ENCODE measurements at places on chromosomes 4 and X. TPM values are rescaled to one million over a fixed set of nuclear protein-coding genes. Genes with fewer than 3 reads are reported as not detected.

DNA sequence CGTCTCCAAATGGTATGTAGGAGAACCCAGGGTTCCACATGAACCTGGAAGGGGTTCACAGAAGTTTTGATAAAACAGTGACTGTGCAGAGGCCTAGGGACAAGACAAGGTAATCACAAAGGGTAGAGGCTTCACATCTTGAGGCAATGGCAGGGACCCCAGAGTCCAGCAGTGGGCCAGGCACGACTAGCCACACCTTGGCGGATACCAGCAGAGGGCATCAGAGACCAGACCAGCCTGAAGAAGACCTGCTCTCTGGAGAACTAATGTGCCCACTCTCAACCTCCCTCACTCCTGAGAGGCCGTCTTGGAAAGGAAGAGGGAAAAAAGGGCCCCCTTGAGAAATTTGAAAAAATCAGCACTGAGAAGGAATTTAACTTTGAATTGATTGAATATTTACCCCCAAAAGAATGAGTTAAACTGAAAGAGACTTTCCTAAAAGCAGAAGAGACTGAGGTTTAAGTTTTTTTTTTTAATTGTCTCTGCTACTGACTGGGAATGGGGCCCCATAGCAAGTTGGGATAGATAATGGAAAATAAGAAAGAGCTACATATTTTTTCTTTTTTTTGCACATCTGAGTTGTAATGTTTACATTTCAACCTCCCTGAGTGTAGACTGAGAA is 243.8 kb upstream of the JADE1 start:
- DNase-seq, result no peak

GRCh38 chrX:74507191-74507590 is 85.9 kb downstream of the SLC16A2 start:
- DNase-seq, result no peak

GRCh38 chrX:29659911-29660310 is 555.5 kb upstream of the MAGEB2 start:
- DNase-seq, result no peak

DNA sequence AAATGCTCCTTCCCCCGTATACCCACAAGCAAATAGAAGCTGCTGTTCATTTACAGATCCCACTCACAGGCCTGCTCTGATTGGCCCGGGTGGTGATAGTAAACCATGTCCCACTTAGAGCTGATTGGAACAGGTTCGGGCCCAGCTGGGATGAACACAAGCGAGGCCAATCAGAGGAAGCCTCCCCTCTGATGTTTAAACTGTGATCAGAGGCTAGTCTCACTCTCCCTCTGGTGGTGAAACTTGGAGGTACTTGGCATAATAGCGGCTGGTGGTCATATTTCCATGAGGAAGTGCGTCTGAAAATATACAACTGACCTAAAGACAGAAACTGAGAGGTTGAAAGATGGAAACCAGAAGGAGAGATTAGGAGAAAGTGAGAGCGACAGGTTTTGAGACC is 51.5 kb upstream of the TRPC3 start:
- no peak for DNase-seq

DNA sequence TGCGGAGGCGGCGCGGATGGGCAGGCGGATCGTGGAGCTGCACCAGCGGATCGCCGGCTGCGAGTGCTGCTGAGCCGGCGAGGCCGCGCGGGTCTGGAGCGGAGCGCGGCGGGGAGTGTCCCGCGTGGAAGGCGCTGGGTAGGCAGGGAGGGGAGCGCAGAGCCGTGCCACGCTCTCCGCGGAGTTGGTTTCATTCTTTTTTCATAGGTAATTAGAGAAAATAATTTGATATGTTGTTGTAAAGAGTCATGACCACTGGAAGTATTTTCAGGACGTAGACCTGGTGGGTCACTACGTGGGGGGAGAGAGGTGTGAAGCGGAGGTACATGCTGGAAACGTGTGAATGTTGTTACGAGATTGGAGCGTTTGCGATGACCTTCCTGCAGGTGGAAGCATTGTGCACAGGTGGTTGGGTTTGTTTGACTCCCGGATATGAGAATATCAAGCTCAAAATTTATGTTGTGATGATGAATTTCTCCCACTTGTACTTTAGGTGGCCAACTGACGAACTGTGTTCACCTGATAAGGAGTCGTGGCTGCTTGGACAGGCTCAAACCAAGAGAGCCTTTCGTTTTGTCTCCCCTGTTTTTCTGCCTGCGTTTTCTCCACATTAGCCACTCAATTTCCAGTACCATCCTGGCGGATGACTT is 19.1 kb upstream of the S100P start:
- no peak for DNase-seq

- DNase-seq, result no peak
Observed at GRCh38 chr4:157421365-157421764, 200.8 kb downstream of the GRIA2 start.

- no peak for DNase-seq
Observed at GRCh38 chrX:19947612-19948011, 43.2 kb downstream of the BCLAF3 start.

DNA sequence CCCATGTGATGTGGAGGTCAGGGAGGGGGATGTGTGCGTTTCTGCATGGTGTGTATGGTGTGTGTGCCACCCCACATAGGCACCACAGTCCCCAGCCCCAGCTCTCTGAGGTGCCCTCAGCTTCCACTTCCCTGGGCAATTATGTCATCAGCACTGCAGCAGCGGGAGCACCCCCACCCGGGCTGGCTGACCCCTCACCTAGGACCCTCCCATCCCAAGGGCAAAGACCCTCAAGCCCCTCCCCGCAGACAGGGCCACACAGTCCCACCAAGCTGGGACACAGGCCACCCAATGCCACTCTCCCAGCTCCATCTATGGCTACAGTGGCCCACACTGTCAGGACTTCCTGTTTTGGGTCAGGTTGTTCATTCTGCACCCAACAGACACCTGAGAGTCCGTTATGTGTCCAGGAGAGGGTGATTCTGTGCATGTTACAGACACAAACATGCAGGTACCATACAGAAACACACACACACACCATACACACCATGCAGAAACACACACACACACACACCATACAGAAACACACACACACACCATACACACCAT is 75.2 kb downstream of the JAKMIP1 start:
- no peak for DNase-seq

- DNase-seq, result no peak
Observed at GRCh38 chr4:184647266-184648053, 1.8 kb downstream of the CASP3 start.

DNA sequence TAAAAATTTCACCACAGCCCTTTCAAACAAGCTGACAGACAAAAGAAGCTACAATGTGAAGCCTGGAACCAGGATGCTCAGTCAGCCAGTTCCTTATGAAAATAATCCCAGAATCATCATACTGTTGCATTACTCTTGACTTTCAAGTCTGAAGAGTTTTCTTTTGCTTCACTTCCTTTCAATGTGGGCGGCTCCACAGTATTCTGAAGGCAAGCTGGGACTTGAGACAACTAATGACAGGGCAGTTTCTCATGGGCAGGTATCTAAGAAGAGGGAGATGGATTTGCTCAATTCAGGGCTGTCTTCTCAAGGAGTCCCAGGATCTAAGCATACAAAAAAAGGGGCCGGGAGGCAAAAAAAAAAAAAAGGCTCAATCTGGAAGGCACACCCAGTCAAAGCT is 173.4 kb downstream of the PAPSS1 start:
- DNase-seq, result no peak

GRCh38 chrX:34563804-34564203 is 93.3 kb downstream of the TMEM47 start:
- no peak for DNase-seq

- DNase-seq, result no peak
Observed at GRCh38 chr4:10192331-10192730, 75.7 kb upstream of the WDR1 start.

GRCh38 chr4:183182873-183183725 is 84.0 kb downstream of the WWC2 start:
- no peak for DNase-seq

DNA sequence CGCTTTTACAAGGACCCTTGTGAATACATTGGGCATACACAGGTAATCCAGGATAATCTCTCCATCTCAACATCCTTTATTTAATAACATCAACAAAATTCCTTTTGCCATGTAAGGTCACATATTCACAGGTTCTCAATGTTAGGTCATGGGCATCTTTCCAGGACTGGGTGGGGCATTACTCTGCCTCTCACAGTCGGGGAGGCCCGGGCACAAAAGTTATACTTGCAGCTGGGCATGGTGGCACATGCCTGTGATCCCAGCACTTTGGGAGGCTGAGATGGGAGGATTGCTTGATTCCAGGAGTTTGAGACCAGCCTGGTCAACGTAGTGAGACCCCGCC is 93.7 kb upstream of the AP1S2 start:
- DNase-seq, result no peak

- DNase-seq, result no peak
Observed at GRCh38 chr4:173539986-173540385, 10.0 kb upstream of the HAND2 start.

DNA sequence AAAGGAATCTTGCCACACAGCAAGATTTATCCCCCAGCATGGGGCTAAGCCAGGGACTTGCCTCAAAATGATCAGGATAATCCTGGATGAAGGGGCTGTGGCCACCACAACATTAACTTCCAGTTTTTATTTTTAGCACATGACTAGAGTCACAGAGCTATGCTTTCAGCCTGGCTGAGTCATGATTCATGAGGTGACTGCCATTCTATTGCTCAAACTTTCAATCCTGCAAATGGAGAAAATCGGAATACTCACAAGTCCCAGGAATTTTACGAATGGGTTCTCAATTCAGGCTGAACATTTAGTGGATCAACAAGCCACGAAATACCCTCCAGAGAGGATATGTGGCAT is 70.7 kb upstream of the HPGD start:
- DNase-seq, result no peak

DNA sequence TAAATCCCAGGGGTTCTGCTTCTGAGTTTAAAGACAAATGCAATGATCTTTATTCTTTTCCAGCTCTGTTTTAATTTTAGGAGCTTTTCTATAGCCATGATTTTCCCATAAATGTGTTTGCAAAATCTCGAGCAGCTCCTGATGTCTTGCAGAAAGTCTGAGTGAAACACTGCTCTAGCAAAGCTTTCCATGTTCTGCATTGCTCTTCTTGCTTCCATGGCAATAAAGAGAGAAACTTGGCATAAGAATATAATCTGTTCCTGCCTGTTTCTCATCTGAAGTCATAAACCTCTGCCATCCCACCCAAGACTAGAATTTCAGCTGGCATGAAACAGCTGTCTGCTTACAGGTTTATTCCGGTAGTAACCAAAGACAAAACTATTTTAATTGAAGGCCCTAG is 254.5 kb downstream of the SPRY1 start:
- DNase-seq, result no peak

DNA sequence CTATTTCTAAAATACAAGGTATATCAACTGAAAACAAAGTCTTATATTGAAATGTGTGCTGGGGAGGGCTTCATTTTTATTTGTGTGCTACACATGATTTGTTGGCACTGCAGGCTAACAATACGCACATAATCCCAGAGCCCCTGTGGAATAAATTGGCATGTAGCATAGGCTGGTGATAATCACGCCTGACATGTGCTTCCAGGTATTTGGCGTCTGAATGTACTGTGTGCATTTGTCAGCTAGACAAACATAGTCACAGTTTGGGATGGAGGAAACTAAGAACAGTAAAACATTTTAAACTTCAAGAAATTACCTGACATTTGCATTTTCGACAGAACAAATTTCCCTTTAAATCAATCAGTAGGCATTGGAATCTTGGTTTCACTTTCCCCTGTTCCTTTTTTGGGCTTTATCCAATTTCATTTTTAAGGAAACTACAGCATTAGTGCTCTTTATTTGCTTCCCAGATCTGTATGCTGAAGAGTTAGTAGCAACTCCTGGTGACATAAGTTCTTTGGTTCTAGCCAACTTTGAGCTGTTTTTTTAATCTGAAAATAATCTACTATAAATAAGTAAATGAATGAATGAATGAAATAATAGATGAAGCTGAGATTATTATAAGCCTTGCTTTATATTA is 472.3 kb downstream of the PDHA2 start:
- DNase-seq, result no peak

- DNase-seq, result no peak
Observed at GRCh38 chrX:55738969-55739368, 21.4 kb downstream of the RRAGB start.

DNA sequence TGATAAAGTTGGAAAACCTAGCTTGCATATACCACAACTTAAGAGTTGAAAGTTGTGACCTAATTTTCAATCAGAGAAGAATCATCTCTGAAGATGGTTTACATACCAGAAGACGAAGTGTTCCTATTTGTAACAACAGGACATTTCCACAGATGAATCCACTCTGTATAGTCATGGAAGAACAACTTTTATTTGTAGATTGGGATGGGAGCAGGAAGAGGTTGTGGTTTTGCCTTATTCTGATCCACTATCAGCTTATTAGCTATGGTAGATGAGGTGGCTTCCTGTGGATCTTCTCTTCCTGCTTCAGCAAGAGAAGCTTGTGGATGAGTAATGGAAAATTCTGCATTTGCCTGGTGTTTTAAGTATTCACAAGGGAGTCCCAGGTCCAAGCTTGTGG is 18.6 kb upstream of the SUPT20HL1 start:
- DNase-seq, result no peak

DNA sequence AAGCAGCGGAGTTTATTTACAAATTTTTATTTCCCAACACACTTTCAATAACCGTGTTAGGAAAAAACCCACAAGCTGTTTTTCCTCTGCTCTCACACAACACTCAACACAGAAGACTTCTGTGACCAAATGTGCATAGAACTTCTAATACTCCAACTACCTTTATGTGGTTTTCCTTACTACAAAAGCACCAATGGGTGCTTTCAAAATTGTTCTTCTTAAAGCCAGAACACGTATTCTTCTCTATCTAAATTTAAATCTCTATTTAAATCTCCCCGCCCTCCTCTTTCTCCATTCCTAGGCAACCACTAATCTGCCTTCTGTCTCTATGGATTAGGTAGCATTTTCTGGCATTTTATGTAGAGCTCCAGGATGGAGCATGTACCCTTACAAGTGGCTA is 90.0 kb downstream of the SHROOM2 start:
- no peak for DNase-seq

GRCh38 chrX:50825825-50826224 is 11.8 kb upstream of the SHROOM4 start:
- no peak for DNase-seq

DNA sequence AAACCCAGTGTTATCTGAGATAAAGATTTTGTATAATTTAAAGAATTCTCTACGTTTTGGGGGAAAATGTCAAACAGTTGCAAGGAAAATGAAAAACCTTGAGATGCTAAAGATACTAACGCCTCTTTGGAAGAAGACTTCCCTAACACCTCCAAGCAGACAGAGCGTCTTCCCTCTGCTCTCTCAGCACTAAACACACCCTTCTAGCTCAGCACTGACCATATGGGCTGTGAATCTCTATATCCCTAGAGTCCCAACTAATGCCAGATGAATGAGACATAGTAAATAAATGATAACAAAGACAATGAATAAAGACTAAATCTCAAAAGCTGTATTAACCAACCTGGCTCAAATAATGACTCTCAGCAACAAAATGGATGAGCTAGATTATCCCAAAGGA is 13.3 kb downstream of the FUNDC1 start:
- no peak for DNase-seq

Gene TRPC3
- total RNA-seq, result 4.8 TPM

Gene KCNE5
- total RNA-seq, result 4.3 TPM

Gene KIAA0232
- total RNA-seq, result 34.8 TPM

Gene SULT1B1
- 3.6 TPM for total RNA-seq

Gene DGKK
- 12.4 TPM for total RNA-seq

Gene CT45A5
- total RNA-seq, result not detected

Gene AMELX
- not detected for total RNA-seq

Gene CXXC4
- total RNA-seq, result 29.1 TPM

Gene TMEM255A
- 8.8 TPM for total RNA-seq

Data from spinal cord (tissue), 10 donors.